Mucosa of descending colon (tissue), 3 donors: ENCODE measurements at places on chromosomes 6 and 20.

GRCh38 chr6:33116841-33117711, 41.3 kb downstream of the HLA-DPB1 start:
- no peak for DNase-seq

DNA sequence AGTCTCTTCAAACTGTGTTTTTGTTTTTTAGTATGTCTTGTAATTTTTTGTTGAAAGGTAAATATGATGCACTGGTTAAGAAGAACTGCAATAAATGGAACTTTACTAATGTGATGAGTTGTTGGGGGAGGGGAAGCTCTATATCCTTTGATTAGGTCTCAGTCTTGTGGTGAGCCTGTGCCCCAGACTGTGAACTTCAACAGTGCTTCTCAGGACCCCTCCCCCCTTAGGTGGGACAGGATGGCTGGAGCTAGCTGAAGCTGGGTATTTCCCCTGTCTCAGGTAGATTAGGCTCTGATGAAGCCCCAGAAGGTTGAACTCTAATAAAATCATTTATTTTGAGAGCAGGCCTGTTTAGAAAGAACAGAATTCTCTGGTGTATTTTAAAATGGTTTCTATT, 31.4 kb upstream of the TASP1 start:
- DNase-seq = no peak

GRCh38 chr6:131377112-131377705, 195.8 kb upstream of the ARG1 start:
- no peak for DNase-seq

- DNase-seq = no peak
Observed at GRCh38 chr6:14240411-14241166, 123.0 kb downstream of the CD83 start.

DNA sequence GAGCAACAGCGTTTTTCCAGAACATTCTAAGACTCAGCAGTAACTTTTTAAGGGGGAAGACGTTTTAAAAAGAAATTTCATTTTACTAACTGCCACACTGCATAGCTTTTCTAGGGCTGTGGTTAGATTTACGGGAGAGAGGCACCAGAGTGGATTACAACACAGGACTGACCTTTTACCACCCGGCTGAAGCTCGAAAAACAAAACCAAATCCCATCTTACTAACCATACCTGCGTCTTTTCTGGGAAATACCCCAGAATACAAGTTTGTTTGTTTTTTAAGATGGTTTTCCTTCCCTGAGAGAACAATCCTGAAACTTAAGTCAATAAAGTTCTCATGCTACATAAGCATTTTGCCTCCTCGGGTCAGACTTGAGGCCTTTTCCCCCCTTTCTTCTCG, 209.3 kb upstream of the SOX4 start:
- DNase-seq = no peak

DNA sequence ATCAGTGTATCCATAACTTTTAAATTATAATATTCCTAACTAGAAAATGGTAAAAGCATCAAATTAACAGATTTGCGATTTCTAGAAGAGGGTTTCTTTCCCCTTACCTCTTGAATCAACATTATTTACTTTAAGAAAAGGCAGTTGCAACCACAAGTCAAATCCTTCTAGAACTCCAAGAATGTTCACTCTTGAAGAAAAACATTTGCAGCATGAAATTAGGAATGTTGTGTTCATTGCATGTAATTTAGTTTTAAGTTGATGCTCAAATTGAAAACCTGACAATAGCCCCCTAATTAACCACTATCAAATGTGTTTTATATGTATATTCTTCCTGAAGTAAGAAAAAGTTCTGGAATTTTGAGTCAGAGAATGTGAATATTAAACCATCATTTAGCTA, 2.3 kb upstream of the REV3L start:
- DNase-seq = no peak

GRCh38 chr20:47165376-47165865, 191.1 kb downstream of the ZMYND8 start:
- DNase-seq = no peak

DNA sequence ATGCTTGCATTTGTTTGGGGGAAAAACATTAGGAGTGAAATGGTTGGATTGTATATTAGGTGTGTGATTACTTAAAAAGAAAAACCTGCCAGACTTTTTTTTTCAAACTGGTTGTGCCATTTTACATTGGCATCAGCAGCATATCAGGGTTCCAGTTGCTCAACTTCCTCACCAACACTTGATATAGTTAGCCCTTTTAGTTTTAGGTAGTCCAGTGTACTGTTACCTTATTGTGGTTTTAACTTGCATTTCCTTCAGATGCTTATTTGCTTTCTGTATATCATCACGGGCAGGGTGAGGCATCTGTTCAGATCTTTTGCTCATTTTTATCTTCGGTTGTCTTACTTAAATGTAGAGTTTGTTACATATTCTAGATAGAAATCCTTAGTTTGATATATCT, 5.2 kb downstream of the XRN2 start:
- no peak for DNase-seq

GRCh38 chr20:47612670-47613069, 111.0 kb downstream of the NCOA3 start:
- DNase-seq = no peak

DNA sequence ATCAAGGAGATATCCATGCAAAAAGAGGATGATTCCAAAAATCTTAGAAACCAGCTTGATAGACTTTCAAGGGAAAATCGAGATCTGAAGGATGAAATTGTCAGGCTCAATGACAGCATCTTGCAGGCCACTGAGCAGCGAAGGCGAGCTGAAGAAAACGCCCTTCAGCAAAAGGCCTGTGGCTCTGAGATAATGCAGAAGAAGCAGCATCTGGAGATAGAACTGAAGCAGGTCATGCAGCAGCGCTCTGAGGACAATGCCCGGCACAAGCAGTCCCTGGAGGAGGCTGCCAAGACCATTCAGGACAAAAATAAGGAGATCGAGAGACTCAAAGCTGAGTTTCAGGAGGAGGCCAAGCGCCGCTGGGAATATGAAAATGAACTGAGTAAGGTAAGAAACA, 10.1 kb upstream of the SNRNP48 start:
- DNase-seq = no peak

DNA sequence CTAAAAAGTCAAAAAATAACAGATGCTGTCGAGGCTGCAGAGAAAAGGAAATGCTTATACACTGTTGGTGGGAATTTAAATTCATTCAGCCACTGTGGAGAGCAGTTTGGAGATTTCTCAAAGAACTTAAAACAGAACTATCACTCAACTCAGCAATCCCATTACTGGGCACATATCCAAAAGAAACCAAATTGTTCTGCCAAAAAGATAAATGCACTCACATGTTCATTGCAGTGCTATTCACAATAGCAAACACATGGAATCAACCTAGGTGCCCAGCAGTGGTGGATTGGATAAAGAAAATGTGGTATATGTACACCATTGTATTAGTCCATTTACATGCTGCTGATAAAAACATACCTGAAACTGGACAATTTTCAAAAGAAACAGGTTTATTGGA, 116.0 kb upstream of the VGLL2 start:
- no peak for DNase-seq

GRCh38 chr6:169864148-169865020, 113.0 kb downstream of the ERMARD start:
- peak; percentile 45 for DNase-seq

DNA sequence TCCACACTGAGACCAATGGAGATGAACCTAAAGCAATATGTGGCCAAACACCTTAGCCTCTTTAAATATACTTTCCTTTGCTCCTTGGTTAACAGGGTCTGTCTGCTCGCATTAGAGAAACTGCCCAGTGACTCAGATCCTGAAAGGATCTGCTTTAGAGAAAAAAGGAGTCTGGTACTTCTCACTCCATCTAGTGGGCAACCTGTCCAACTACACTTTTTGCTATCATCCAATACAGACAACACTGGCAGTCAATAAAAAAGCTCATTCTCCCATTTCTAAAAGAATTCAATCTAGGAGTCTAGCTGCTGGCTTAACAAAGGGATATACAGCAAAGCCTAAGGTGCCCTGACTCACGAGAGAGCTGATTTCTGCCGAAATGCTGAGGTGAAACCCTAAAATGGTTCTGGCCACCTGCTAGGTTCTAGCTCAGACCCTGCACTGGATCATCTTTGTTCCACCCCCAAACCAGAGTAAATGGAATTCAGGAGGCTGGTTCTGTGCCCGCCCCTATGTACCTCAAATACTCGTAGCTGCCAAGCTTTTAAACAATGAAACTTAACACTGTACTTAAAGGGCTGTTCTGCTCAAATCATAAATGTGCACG, 11.5 kb downstream of the GNL1 start:
- DNase-seq = no peak

DNA sequence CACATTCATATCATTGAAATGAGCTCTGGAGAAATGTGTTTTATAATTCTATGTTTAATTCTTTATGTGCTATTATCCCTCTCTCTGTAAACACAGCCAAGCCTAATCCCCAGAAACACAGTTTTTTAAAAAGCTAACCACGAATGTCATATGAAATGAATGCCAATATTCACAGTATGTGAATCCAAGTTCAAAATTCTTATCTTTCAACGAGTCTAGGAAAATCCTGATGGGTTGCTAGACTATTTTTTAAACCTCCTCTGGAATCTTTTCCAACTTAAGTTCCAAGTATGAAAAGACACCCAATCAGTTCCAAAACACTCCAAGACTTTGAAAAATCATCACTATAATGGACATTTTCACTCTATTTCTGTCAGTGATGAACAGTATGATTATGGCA, 689.3 kb downstream of the HACE1 start:
- DNase-seq = no peak
